ENCODE measurements at places on chromosomes 12 and 14.
A peak's percentile ranks its signal among the peaks of the same experiment; 100 is the strongest.

- DNase-seq, result no peak
These were observed 218.9 kb upstream of the SFSWAP start for GRCh38 chr12:131491916-131492490.

DNA sequence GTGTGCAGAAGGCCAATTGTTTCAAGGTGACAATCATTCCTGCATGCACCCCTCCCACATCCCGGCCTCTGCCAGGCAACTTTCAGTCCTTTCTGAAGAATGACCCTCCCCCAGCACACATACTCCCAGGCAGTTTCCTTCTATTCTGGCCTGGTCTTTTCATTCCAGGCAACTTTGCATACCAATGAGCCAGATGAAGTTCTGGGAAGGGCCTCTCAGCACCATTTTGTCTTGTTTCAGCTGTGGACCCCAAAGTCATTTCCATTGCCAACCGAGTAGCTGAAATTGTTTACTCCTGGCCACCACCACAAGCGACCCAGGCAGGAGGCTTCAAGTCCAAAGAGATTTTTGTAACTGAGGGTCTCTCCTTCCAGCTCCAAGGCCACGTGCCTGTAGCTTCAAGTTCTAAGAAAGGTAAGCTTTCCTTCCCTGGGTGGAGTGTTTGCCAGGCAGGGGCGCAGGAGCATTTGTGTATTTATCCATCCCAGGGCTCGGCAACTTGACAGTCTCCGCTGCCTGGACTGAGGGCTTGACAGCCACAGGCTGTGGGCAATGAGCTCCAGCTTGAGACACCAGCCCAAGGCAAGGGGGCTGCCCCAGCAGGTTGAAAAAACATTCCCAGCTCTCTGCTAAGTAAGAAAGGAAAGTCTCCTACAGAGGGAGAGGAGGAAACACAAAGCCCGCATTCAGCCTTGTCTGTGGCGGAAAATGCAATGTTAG, 16.4 kb downstream of the BCL2L14 start:
- no peak for DNase-seq

- DNase-seq, result no peak
These were observed 125.9 kb upstream of the MAP1LC3B2 start for GRCh38 chr12:116433249-116433648.

GRCh38 chr12:8014836-8015235, 17.7 kb upstream of the FOXJ2 start:
- DNase-seq, result no peak

DNA sequence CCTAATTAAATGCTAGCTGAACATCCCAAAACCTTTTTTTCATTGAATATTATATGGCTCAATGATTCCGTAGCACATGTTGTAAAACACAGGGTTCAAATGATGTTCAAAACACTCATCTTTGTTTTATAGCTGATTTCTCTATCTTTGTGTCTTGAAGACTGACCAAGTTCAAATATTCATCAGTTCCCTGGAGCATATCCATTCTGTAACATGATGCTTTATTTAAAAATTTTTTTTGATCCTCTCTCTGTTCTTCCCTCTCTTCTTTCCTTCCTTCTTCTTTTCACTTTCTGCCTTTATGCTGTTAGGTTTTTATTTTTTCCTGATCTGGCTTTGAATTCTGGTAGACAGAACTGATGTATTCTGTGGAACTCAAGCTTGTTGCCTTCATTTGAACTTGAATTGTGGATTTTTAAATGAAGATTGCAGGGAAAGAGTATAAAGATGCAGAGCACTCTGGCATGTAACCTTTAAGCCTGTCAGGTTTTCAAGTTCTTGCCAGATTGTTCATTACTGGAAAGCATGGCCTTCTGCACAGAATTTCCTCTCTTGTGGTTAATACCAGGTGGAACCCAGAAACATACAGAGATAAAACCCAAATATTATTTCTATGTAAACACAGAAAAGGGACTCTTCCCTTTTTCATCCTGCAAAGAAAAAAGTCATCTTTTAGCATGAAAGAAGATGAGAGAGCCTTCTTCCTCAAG, 39.5 kb downstream of the PROX2 start:
- DNase-seq, result no peak

- no peak for DNase-seq
These were observed 83.8 kb upstream of the PLEKHG7 start for GRCh38 chr12:92619026-92619425.

DNA sequence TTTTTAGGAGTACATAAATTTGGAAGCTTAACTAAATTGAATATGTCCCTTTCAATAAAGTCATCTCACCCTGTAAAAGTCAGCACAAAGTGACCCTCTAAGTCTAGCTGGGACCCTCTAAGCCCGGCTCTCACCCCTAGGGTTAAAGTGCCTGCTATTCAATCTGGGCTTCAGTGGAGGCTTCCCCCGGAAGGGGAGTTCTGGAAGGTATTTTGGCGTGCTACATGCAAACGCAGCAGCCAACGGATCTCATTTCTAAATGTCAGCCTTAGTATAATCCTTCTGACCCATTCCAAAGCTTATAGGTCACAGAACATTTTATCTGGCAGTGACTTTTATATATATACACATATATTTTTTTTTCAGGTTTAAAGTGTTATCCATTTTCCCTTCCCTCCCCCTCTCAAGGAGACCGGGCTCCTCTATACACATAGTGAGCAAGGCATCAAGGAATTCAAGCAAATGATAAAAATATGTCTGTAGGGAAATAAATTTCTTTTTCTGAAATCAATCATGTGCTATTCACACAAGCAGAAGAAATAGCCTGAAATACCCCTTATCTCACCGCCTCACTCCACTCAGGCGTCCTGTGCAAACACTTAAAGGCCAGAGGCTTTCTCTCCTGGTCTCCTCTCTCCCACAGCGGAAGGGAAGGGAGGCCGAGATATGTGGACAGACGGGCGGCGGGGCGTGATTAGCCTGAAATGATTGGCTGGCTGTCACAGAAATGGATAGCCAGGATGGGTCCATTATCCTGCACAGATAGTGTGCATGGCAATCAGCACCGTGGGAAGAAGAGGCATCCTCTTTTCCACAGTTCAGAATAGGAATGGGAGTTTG, 301.7 kb downstream of the GALC start:
- no peak for DNase-seq

GRCh38 chr14:20934148-20934762, 21.0 kb upstream of the RNASE2 start:
- DNase-seq, result peak; percentile 9

- no peak for DNase-seq
These were observed 11.4 kb downstream of the EVL start for GRCh38 chr14:100076606-100077005.
